ENCODE measurements at places on chromosomes 6 and 20.

DNA sequence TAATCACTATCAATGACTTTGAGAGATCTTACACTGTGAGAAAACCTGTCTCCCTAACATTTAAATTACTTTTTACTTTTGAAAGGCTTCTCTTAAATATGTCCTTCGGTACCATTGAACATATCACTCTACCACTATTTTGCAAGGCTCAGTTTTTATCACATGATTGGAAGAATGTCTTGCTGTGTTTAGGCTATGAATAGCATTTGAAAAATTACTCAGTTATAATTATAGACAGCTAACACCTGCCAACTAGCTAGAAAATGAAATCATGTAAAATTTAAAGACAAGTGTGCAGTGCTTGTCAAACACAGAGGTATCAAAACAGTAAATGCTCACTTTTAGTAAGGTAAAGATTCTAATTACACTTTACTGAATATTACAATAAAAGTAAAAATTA lies 11.0 kb downstream of the SESN1 start:
- DNase-seq = no peak

DNA sequence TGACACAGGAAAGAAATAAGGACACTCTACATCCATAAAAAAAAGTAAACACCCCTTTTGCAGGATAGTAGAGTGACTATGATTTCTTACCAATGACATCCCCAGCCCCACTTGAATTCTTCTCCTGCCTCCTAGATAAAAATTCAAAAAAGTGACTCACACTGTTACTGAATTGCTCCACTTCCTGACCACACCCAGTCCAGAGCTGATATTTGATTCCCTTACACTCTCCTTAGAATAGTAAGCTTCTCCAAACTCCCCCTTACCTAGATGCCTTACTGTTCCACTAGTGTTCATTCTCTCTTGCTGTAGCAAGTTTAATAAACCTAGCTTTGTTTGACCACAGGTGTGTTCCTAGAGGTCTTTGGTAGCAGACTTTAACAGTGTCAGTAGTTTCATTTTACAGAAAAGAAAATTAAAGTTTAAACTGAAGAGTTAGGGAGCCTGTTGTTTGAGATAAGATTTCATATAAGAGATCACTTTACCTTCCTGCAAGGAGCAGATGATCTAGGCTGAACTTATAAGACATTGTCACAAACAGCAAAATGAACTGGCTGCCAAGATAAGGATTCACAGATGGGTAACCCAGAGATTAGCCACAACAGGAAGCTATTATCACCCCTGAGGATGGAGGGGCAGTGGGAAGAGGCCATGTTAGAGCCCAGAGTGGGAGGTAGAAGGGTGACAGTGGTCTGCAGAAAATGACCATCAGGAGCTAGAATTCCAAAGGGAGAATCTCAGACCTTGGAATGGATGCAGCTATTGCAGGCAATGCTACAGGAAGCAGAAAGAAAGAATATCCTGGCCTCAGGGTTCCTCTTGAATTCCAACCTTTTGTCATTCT lies 28.4 kb upstream of the BTN3A2 start:
- no peak for DNase-seq

GRCh38 chr6:166006900-166007301 lies 160.8 kb downstream of the TBXT start:
- DNase-seq = no peak

GRCh38 chr20:31806564-31807355 lies 12.4 kb upstream of the MYLK2 start:
- no peak for DNase-seq

DNA sequence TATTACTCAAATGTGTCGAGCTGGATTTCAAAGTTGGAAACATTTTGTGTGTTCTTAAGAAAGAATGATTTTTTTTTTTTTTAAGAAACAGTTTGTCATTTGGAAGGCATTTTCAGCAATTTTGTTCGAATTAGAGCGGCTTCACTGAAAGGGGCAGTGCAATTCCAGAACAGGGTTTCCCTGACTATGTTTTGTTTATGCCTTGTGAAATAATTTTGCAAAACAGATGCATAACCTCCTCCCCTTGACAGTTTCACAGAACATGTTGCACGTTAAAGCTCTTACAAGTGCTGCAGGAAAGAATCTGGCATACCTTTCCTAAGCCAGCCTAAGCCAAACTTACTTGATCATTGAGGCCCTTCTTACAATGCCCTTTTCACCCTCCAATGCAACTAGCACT lies 216.0 kb upstream of the SSTR4 start:
- DNase-seq = no peak

- no peak for DNase-seq
These were observed 274.8 kb upstream of the SYNCRIP start for GRCh38 chr6:85917522-85917921.

GRCh38 chr6:20071998-20072397 lies 140.3 kb downstream of the MBOAT1 start:
- DNase-seq = no peak

DNA sequence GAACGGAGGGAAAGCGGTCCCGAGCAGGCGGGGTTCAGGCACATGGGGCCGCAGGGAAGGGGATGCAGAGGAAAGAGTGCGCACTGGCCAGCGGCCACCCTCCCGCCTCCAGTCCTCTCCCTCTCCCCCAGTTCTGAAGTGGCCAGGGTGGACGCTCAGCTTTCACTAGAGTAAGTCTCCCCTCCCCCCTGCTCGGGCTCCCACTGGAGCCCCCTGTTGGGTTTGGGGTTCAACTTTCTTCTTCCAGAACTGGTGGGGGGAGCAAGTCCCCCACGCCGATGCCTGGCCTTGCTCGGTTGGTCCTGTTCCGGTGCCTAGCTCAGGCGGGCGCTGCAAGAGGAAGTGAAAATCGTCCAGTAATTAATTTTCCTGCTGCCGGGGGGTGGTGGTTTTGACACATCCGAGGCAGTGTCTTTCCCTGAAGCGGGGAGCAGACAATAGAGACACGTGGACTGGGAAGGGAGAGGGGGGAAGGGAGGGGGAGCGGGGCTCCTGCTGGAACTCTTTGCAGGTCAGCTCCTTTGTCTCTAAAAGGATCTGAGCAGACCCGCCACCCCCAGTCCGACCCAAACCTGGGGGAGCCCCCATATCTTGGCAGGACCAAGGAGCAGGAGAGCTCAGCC lies 824 bp upstream of the SCRT2 start:
- DNase-seq = no peak

DNA sequence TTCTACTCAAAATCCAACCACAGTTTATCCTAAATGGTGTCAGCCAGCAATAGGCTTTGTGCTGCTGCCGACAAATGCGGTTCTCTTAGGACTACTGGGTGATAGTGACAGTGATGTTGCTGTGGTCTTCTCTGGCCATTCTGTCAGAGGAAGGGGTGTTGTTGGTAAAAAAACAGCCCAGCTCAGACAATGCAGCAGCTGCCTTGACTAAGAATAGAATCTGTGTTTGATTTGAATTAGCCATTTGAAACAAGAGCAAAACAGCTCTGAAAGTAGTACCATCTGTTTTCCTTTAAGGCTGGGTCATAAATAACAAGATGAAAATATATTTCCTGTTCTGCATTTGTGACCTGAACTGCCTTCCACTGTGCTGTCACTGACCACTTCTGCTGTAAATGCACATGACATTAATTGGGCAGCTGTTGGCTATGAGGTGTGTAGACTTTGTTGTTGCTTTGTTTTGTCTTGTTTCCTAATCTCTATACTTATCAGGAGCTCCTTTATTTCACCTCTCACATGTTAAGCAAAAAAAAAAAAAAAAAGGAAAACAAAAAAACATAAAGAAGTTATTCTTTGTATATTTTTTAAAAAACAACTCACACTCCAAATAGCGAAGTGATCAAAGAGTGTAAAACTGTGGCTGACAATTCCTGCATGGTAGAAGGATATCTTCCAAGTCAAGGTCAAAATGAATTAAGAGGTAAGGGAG lies 497.8 kb upstream of the ARID1B start:
- no peak for DNase-seq

DNA sequence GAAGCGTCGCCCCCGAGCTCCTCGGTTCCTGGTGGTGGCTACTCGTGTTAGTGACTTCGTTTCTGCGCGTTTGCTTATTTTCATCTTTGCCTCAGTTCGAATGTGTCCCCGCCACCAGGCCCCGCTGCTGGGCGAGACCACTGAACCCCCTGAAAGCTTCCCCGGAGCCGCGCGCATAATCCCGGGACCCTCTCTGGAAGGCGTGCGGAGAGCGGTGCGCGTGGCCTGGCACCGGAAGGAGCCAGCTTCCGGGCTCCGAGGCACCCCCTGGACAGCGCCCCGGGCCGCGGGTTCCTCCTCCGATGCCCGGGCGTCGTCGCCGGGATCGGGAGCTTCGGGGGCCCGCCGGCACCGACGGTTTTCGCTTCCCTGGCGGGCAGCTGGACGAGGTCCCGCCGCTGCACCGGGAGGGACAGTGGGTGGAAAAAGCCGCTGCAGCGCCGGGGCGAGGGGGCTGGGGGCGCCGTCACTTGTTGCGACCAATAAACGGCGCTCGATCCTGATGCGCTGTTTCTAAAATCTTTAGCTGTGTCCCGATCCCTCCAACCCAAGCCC lies 643 bp upstream of the SLC35D3 start:
- no peak for DNase-seq

DNA sequence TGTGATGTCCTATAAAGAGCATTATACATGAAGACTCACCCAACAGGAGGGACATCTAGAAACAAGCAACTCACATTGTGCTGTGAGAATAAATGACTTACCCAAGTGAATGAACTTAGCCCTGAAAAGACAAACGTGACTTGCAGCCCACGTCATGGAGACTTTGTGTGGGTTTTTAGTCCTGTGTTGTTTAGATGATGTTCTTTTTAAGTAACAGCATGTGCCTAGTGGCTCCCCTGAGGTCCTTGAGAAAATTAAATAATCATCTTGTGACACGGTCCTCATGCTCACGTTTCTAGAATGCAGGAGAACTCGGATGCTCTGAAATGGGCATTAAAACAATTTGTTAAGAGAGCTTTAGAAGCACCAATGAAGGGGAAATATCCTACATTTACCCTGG lies 165.1 kb downstream of the SASH1 start:
- DNase-seq = no peak

DNA sequence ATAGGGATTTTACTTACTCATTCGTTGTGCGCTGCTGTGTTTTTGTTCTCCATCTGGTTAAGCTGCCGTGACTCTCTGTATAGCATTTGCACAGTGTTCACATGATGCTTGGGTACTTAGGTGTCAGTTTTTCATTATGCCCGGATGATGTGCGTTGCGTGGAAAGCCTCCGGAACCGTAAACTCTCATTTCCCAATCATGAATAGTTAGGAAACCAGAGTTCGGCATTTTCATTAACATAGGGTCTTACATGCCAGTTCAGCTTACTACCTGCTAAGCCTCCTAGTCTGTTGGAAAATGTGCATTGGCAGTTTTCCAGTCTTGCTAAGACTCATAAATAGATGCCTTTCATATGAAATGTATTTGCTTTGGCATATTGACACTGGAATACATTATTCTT lies 483.4 kb upstream of the FLRT3 start:
- DNase-seq = no peak

DNA sequence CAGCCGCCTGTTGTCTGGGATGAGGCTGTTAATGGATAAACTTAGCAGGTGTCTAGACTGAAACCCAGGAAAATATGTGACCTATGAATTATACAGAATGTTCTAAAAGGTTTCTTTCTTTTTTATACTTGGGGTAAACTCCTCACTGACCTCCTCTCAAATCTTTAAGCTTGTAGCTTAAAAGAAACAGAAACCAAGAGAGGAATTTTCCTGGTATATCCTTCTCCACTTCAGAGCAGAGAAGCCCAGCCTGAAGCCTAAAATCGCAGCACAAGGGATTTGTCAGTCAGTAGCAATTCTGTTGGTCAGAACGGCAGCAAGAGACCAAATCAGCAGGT lies 99.4 kb upstream of the RIPOR2 start:
- DNase-seq = no peak

- DNase-seq = no peak
These were observed 103.4 kb downstream of the HIVEP1 start for GRCh38 chr6:12115492-12115891.

DNA sequence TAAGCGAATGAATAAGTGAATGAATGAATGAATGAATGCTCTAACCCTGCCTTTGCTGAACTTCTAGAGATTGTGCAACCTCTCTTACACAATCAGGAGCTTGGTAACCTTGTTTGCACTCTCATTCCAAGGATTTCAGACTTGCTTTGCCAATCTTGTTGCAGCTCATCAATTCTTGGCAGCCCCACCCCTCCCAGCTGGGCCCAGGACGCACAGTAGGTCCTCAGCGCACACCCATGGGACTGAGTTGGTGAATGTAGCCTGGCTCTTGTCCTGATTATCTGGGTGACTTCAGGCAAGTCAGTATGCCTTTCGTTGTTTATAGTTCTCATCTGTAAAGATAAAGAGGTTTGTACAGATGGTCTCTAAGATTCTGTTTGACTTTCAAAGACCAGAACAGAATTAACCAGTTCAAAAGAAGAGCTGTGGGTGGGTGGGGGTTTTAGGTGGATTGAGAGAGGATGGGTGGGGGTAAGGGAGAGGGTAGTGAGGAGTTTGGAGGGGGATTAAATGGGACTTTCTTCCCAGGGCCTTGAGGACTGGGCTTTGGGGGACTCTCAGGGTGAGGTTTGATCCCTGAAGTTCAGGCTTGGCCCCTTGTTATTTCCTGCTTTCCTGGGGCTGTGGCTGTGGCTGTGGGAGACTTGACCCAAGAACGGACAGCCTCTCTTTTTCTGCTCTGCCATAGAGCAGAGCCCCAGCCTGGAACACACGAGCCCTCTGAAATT lies 33.2 kb downstream of the VEGFA start:
- no peak for DNase-seq

DNA sequence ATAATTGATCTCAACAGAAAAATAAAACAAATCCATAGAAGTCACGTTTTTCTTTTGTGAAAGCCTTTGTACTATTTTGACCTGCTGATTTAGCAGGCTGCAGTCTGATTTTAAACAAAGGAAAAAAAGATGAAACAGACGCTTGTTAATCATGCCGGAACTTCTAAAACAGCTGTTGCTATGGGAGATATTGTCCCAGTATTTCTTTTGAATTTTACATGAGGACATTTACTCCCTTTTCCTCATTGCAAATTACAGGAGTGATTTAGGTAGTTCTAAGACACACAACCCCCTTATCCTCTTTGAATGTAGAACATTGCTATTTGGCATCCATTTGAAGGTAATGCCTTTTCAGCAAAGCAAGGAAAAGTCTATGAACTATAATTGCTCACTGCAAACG lies 416.1 kb downstream of the BCKDHB start:
- DNase-seq = no peak

DNA sequence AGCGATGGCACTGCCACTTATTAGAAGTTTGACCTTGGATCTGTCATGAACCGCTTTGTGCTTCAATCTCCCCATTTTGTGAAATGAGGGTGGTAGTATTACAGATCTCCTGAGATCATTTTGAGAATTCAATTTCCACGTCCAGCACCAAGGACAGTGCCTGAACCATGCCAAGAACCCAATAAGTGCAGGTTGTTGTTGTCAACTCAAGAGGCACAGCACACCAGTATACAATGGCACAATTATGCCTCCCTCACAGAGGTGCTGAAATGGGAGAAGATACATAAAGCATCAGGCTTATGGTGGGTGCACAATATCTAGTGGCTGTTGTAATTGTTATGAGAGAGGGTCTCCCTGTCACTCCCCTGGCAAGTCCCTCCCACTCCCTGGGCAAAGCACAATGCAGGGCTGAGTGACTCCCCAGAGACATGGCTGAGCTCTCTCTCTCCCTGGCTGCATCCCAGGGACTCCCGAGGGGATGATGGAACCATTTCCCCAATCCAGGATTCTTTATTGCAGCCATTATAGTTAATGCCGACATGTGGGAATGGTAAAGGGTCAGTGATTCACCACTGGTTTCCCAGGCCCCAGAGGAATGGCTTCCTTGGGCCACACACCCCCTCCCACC lies 78.7 kb downstream of the CDH22 start:
- DNase-seq = no peak
